ENCODE measurements at places on chromosomes 1 and 21.

DNA sequence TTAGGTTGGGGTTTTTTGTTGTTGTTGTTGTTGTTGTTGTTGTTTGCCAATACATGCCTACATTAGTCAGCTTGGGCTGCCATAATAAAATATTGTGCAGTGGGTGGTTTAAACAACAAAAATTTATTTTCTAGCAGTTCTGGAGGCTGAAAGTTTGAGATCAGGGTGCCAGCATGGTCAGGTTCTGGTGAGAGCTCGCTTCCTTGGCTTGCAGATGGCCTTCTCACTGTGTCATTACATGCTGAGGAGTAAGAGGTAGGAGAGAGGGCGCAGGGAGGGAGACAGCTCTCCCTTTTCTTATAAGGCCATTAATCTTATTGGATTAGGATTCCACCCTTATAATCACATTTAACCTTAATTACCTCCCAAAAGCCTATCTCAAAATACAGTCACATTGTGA, 52.7 kb downstream of the DIRAS3 start:
- no peak for DNase-seq

DNA sequence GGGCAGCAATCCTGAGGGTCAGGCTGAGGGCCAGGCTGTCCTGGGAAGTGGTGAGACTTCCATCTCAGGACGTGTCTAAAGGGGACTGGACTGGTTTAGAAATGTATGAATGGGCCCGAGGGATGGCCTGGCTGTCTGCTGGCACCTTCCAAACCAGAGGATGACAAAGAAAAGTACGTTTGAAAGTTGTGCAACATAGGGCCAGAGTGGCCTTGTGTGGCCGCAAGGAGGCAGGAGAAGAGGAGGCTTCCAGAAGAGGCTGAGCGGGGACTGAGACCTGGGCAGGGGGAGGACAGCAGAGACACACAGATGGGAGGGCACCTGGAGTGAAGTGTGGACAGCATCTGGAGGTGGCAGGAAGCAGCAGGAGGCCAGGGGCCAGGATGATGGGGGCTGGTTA, 2.6 kb upstream of the SYTL1 start:
- no peak for DNase-seq

DNA sequence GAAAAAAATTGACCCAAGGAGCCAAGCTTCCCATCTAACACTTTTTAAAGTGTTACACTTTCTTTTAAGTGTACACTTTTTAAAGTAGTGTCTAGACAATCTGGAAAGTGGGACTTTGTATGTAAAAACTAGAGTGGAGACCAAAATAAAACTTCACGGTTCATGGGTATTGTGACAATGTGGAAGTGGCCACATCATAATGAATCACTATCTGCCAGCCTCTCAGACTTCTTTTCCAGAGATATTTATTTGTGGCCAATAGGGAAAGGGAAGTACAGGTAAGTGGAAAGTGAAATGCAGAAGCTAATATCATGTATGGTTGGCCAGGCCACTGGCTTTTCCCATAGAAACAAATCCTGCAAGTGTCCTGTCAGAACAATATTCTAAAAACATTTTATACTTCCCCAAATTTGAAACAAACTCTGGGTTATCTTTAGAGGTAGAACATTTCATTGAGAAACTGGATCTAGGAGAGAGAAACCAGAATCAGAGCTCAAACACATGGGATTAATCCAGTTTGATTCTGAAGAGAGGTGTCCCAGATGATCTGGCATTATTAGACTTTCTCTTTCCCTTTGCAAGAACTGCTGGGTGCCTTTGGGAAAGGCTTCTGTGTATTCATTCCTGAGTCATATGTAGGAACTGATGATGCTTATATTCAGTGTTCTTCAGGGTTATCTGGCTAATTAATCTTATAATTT, 2.0 kb downstream of the TNFSF18 start:
- no peak for DNase-seq

- no peak for DNase-seq
Measured at GRCh38 chr1:117648015-117648414, 42.2 kb downstream of the TENT5C start.

- DNase-seq: no peak
Measured at GRCh38 chr21:35281956-35282355, 232.9 kb upstream of the RUNX1 start.

DNA sequence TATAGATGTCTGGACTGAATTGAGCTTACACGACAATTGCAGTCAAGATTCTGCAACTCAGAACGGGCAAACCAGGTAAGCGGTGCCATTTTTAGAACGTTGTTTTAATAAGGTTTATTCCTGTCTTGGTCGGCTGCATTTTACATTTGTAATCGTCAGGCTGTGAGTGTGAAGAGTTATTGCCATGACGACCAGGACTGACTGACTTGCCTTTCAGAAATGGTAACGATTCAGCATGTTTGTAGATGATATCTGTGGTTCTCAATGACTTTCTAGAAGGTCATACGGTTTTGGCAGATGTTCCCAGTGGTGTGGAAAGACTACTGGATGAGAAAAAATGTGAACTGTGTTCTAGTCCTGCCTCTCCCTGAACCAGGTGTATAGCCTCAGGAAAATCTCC, 271.3 kb upstream of the B3GALT2 start:
- no peak for DNase-seq

DNA sequence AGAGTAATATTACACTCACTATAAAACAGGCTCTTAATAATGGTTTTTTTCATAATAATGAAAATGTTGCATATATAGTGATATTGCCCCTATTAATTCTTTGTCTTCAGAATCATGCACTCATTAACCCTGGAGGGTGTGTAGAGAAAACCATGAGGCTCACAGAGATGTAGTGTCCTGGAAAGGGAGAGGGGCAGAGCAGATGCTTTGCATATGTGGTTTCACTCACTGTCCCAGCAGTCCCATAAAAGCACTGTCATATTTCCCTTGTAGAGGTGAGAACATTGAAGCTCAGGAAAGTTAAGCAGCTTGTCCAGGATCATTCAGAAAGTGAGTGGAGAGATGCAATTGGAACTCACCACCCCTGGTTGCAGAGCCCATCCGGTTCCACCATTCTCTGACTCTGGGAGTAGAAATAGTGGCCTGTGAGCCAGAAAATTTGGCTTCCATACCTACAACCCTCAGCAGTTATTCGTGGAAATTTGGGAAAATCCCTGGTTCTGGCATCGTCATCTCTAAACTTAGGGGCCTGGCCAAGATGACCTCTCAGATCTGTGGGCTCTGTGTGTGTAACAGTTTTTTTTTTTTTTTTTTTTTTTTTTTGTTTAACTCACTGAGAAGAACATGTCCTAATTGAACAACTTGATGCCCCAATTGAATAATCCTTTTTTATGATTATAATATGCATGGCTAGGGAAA, 86.4 kb downstream of the RGL1 start:
- no peak for DNase-seq

Data from iPS DF 19.7 (cell line).